T-helper 9 cell (primary cell): ENCODE measurements at places on chromosomes 16 and 17.

DNA sequence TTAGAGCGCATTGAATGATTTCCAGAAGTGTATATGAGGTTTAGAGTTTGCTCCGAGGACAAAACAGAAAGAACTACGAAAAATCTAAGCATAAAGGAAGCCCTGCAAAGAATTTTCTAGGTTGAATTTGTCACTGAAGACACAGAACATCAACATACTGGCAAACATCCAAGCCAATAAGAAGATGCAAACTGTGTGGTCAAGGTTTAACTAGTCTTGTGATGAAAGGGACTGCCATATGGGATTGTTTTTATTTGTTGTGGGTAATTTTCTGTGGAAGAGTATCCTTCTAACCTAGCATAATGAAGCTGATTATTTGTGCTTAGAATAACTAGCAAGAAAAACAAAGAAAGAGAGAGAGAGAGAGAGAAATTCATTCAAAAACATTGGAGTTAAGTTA, 492.0 kb upstream of the ERCC4 start:
- no peak for DNase-seq

DNA sequence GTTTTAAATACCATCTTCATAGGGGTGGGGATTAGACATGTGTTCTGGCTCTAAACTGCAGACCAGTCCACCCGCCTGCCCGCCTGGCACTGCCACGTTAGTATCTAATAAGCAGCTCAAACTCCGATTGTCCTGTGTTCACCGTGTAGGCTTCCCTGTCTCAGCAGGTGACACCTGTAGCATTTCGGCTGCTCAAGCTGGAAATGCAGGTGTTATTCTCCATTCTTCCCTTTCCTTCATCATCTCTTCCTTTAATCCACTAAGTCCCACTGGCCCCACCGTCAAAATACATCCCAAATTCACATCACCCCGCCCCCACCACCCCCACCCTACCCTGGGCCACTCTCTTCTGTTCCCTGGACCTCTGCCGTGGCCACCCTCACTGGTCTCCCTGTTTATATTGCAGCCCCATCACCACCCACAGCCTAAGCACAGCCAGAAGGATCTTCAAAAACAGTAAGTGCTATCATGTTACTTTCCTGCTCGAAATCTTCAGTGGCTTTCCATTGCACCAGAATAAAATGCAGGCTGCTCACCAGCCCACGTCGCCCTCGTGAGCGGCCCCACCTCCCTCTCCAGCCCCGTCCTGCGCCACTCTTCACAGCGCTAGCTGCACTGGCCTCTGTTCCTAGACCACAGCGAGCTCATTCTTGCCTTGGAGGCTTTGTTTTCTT, 65.1 kb downstream of the RTN4RL1 start:
- no peak for DNase-seq

DNA sequence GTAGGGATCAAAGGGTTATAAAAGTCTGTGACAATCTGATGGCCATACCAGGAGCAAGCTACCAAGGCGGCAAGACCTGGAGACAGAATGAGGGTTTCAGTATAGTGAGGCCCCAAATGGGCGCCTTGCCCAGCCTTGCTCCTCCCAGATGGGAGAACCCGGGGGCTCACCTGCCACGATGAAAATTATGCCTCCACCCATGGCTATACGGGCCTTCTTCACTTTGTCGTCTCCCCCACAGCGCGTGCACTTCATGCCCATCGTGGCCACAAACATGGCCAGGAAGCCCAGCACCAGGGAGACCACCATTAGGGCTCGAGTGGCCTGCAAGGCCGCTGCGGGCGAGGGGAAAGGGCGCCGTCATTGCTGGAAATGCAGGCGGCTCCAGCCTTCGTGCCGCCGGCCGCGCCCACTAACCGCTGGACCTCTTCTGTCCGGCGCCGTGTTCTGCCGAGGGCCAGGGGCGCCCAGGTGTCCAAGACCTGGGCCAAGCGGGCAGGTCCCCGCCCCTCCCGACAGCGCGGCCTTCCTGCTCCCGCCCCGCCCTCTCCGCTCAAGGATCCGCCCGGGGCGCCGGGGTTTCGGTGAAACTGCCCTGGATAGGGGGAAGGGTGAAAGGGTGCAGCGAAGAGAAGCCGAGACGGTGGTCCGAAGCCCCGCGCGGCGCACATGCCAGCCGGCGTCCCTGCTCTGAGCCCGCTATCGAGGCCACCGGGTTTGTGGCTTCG, 1.5 kb downstream of the CLDN7 start:
- DNase-seq: no peak

- DNase-seq: no peak
Observed at GRCh38 chr17:27849474-27850185, 43.5 kb downstream of the LYRM9 start.

DNA sequence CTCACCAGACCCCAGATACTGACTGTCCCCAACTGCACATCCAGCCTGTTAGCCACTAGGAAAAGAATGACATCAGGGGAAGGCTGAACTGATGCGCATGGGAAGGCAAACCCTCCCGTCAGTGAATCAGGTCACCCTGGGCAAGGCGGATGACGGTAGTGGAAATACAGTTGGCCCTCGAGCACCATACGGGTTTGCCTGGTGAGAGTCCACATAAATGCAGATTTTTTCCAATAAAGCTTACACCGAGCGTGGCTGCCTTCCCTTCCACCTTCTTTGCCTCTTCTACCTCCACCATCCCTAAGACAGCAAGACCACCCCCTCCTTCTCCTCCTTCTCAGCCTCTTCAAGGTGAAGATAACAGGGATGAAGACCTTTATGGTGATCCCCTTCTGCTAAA, 236.1 kb upstream of the TNRC6C start:
- no peak for DNase-seq

GRCh38 chr16:50297301-50298074, 31.1 kb downstream of the ADCY7 start:
- DNase-seq: no peak

DNA sequence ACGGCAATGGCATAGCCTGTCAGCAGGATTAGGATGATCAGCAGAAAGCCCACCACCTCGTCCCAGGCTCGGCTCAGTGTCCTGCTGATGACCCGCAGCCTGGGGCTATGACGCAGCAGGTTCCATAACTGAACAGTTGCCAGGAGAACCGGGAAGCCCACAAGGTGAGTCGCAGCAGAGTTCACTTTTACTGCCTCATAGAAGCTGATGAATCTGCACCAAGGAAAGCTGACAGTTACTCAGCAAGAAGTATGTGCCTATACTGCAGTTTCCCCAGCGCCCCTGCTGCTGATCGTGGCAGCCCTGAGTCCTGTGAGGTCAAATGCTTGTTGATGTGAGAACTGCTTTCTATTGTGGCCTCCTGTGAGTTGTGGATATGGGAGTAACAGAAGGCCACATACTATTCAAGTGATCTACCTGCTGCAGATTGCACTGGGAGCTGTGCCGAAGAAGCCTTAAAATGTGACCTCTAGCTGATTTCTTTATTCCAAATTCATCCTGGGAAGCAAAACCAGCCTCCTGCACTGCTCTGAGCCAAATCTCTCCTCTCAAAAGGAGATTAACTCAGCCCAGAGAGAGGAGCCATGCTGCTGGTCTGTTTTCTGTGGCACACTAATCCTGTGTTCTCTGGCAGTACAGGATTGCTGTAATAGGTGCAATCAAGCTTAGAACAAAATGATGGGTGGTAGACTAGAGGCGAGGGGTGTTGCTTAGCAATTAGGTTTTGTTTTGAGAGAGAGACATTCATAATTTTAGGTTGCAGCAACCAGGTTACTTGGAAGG, 38.8 kb downstream of the IST1 start:
- DNase-seq: no peak

GRCh38 chr17:64230791-64231408, 32.2 kb downstream of the TEX2 start:
- no peak for DNase-seq

- peak; percentile 60 for DNase-seq
Observed at GRCh38 chr16:31458073-31458843, 1.0 kb upstream of the ARMC5 start.

GRCh38 chr17:6102615-6103014, 32.4 kb downstream of the WSCD1 start:
- no peak for DNase-seq

DNA sequence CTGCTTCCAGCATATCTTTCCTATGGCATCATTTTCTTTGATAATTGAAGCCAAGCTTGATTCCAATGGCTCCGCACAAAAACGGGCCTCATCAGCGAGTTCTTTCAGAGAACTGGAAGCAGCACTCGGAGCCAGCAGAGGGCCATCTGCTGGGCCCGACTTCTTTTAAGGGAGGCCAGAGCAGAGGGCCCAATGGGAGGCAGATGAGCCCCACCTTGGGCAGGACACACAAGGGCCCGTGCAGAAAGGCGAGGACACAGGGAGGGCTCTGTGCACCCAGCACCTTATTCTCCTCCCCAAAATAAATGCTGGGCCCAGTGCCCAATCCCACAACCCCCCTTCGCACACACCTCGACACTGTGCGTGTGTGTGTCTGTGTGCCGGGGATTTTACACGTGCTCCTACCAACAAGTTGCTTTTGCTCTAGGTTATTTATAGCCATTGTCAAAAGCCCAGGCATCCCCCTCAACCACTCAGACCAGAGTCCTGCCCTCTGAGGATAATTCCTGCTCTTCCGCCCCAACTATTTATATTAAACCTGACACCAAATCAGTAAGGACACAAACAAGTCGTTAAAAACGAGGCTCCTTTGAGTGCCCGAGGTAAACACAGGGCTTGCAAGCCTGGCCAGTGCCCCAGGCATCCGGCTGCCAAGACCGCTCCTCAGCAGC, 6.8 kb downstream of the AXIN2 start:
- no peak for DNase-seq

DNA sequence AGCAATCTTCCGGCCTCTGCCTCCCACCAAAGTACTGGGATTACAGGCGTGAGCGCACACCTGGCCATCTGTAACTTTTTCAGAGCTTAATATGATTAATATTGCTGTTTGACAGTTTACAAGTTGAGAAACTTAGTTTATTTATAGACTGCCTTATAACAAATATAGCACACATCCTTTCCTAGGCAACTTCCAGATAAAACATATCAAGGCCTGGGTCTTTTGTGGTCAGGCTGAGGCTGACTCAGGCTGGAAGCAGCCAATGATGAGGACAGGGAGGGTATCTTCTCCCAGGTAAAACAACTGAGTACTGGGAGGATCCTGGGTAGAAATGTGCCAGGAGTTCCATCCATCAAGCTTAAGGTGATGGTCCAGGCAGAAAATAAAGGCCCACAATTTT, 16.2 kb downstream of the LUC7L start:
- DNase-seq: no peak

- no peak for DNase-seq
Observed at GRCh38 chr16:59296888-59297287, 562.8 kb upstream of the GOT2 start.

DNA sequence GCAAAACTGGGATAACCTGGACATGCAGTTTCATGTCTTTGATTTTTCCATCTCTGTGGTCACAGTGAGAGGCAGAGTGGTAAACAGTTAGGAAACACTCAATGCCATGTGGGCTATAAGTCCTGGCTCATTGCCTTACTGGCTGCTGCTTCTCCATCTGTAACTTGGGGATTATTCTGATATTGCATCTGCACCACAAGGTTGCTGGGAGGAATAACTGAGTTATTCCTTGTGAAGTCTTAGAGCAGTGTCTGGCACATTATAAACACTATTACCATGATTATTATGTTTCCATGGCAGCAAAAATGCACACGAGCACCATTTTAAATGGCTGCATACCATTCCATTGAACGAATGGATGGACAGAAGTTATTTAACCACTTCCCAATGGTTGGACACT, 111.7 kb upstream of the CDH5 start:
- DNase-seq: no peak

DNA sequence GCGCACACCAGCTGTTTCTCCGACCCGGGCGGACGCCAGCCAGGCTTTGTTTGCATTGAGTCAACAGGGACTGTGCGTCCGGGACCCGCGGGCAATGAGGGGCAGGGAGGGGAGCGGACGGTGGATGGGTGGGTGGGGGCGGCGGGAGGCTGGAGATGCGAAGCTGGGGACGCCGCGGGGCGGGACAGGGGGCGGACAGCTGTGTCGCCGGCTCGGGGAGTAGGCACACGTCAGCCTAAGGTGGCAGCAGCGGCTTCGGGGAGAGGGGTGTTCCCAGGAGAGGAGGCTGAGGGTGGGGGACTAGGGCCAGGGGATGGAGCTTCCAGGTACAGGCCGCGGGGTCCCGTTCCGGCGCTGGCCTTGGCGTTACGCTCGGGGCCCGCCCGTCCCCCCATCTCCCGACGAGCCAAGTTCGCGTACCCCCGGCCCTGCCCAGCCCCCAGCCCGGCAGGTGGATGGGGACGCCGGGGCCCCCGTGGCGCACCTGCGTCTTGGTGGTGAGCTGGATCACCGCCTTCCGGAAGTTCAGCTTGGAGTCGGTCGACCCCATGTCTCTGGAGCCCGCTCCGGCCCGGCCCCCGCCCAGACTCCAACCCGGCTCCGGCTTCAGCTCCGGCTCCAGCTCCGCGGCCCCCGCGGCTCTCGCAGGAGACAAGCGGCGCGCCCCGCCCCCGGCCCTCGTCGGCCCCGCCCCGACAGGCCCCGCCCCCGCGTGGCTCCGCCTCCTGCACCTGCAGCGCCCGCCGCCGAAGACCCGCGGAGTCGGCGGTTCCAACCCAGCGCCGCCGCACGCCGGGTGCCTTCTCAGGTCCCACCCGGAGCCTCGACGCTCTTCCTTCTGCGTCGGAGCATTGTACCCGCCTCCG, at the start of gene HID1:
TSS of gene HID1 (minus strand) at position 653 of the 866 bp plus-strand sequence. CDS start at position 550, 103 bp downstream.
- DNase-seq: peak; percentile 85

- DNase-seq: no peak
Observed at GRCh38 chr17:34314279-34314678, 5.0 kb upstream of the CCL8 start.

DNA sequence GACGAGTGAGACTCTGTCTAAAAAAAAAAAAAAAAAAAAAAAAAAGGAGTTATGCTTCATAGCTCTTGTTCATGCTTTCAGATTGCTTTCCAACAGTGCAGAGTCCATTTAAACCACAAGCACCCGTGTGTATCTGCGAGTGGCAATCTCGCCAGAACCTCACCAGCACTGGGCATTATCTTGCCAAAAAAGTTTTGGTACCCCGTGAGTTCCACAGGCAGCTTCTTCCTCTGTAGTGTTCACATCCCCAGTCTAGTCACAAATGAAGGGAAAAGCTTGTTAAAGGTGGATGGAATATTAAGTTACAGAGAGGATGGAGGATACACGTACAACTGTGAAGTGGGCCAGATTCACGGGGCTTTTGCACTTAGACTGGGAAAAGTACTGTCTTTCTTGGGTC, 33.5 kb downstream of the WSB1 start:
- no peak for DNase-seq

- peak; percentile 63 for DNase-seq
Observed at GRCh38 chr17:42679492-42680330, 1.9 kb downstream of the CCR10 start.

- no peak for DNase-seq
Observed at GRCh38 chr17:64074704-64075426, 54.4 kb upstream of the ICAM2 start.

- DNase-seq: no peak
Observed at GRCh38 chr17:49015179-49015923, 18.2 kb downstream of the IGF2BP1 start.

GRCh38 chr17:72104863-72105234, 16.0 kb upstream of the SOX9 start:
- DNase-seq: no peak

- no peak for DNase-seq
Observed at GRCh38 chr17:38608648-38609047, 2.9 kb upstream of the SRCIN1 start.

DNA sequence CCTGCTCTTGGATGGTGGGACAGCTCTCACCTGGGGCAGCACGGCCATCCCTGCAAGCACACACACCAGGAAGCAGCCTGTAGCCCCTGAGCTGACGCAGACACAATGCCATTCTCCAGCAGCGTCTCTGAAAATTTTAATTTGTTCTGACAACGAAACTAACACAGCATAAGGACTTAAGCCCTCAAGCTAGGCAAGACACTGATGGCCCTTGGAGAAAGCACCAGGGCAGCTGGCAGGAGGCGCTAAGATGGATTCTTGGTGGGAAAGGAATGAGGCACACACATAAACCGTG, 2.7 kb upstream of the LIMD2 start:
- no peak for DNase-seq
